Hematopoietic multipotent progenitor cell treated with erythropoietin and hydrocortisone succinate and interleukin-3 and kit ligand, for 6 days (in vitro differentiated cells): ENCODE measurements at places on chromosomes 7 and 10.

GRCh38 chr10:6008497-6009142 is 31.3 kb upstream of the IL15RA start:
- no peak for DNase-seq

- peak; percentile 89 for DNase-seq
Observed at GRCh38 chr7:150787321-150788281, 12.6 kb downstream of the TMEM176B start.

GRCh38 chr10:74892839-74893238 is 66.4 kb downstream of the KAT6B start:
- DNase-seq = no peak

DNA sequence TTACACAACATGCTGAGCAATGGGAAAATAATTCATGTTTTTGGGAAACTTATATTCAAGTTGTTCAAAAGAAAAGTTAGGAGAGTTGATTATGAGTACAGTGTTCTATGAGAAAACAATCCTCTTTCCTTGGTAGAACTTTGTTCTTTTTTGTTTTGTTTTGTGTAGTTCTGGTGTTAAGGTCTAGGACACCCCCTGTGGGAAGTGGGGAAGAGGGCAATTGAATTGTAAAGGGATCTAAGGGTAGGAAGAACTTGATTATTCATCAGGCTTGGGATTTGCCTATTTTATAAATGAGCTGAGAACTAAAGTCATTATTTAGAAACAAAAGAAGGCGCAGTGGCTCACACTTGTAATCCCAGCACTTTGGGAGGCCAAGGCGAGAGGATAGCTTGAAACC is 25.9 kb upstream of the CDK13 start:
- DNase-seq = no peak

DNA sequence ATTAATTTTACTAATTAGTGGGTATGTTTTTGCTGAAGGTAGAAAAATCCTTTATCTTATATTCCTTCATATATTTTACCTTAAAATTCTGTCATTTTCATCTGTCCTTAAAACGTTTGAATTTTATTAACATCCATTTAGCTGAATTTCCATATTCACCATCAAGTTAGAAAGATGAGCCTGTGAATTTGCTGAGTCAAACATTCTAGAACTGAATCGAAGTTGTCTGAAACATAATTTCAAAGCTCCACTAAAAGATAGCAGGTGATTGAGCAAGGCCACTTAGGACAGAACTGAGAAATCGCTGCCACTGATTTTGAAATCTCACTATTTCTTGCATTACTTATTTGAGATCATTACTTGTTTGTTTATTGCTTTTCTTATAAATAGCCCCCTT is 17.5 kb downstream of the HGF start:
- DNase-seq = peak; percentile 24

DNA sequence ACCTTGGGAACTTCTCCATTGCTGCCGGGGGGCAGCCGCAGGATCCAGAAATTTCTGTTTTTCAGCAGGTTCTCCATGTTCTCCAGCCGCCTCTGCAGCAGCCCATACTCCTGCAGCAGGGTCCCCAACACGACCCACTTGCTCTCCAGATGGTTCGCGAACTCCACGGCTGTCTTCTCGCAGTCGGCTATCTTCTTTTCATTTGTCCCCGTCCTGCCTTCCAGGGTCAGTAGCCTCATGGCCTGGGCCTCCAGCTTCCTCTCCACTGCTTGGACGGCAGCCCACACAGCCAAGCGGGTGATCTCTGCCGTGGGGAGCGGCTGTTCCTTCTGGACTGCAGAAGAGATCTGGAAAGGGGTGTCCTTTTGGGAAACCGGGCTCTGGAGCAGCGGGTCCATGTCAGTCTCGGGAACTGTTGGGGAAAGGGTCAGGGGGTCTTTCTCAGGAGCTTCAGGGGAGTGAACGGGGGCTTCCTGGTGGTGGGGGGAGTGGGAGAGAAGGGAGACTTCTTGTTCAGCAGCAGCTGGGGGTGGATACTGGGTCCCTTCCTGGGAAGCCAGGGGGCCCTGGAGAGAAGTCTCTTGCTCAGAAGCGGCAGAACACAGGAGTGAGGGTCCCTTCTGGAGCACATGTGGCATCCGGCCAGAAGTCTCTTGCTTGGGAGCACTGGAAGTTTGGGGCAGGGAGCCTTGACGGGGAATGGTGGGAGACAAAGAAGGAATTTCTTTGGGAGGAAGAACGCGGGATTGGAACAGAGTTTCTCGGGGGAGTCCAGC is 5.5 kb downstream of the ZNF777 start:
- DNase-seq = no peak

DNA sequence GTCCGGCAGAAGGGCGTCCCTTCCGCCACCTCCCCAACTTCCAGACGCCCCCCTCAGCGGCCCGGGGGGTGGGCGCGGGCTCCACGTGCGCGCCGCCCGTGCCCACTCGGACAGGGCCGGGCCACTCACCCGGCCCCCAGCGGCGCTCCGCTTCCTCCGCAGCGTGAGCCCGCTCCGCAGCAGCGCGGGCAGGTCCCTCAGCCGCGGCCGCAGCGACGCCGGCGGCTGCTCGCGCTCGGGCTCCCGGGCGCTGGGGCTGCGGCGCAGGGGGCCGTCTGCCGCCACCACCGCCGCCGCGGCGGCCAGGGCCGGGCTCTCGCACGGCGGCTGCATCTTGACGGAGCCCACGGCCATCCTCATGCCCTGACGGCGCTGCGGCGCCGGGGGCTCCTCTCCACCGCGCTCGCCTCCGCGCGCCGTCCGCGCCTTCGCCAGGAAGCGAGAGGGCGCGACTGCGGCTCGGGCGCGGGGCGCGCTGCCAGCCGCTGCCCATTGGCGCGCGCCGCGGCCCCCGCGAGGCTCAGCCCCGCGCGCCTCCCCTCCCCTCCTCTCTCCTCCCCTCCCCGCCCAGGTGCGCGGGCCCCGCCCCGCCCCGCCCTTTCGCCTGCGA is at the start of gene RAPGEF5:
Gene RAPGEF5 (minus strand): TSS at position 454 of the 610 bp plus-strand sequence. CDS start 94 bp downstream, at position 360.
- peak; percentile 31 for DNase-seq

DNA sequence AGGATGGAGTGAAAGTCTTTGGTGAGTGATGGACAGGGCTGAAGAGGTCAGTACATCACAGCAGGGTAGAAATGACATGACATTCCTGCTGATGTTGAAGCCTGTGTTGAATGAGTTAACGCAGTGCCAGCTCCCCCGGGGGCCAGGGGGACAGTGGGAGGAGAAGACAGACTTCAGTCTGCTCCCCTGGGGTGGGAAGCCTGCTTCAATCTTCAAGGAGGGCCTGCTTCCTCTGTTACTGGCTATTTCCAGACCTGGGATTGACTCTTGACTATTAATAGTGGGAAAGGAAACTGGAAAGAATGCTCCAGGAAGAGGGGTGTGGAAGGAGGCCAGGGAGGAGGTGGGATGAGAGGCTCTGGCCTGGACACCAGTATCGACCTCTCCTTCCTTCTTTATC is 27.2 kb downstream of the PODXL start:
- no peak for DNase-seq
